Kidney (tissue), 22 donors: ENCODE measurements at places on chromosomes 1 and 21. TPM values are rescaled to one million over a fixed set of nuclear protein-coding genes. Genes with fewer than 3 reads are reported as not detected.

- H3K4me1 ChIP-seq: no peaks in the 10 kb centered on the region
- peaks cover 37% of the 10 kb centered on the region for H3K36me3 ChIP-seq
- DNase-seq: peak; percentile 9
- H3K4me3 ChIP-seq: no peak overlapping the region
- H3K27me3 ChIP-seq: no peaks in the 10 kb centered on the region
These were observed 37.0 kb downstream of the LRIG2 start for GRCh38 chr1:113109908-113110554.

DNA sequence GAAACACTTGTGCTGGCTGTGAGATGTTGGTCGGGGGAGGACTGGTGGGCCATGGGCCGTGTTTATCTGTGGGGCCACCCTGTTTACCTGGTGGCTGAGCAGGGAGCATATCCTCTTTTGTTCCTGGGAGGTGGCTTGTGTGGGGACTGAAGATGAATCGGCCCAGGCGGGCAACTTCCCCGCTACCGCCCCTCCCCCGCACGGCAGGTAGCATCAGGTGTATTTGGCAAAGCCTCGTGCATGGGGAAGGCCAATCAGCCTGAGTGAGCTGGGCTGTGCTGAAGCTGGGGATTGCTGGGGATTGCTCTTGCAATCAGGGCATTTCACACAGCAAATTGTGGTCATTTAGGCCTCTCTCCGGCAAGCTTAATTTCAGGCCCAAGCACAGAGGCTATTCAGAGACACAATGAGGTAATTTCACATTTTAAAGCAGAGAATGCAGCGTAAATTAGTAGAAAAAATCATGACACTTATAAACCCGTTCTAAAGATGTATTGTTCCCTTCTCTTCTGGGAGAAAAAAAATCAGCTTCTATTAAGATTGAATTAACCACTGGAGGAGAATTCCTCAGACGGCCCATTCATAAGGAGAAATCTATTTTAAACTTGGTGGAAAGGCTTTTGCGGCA, 197.7 kb upstream of the POU3F1 start:
- no peak overlapping the region for H3K27ac ChIP-seq
- H3K36me3 ChIP-seq: no peaks in the 10 kb centered on the region
- peaks cover 5% of the 10 kb centered on the region for H3K27me3 ChIP-seq
- no peak for DNase-seq
- no peak overlapping the region for H3K4me3 ChIP-seq
- H3K4me1 ChIP-seq: no peaks in the 10 kb centered on the region

DNA sequence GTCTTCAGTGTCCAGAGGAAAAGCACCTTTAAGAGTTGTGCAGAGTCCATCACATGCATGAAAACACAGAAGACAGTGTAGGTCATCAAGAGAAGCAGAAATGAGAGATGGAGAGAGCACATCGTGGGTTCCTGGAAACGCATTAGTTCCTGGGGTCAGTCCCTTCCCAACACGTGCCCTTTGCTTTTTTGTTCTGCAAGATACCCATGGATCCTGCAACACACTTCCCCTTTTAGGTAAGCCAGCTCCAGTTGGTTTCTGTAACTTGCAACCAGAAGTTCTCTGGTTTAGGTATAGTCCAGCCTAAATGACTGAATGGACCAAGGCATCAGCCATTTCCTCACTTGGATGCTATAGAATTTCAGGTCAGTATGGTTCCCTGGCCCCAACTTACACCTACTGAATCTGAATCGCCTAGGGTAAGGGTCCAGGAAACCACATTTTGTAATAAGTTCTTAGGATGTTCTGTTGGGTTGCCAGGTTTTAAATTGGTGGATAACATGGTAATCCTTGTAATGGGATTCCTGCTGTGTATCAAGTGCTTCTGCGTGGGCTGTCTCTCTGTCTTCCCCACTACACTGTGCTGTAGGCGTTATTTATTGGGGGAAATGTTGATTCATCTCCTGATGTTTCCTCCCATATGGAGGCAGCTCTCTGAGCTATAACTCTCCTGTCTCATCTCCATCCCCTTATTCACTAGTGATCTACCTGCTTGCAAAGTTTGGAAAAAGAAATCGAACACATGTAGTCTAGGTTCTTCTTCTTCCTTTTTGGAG, 230.6 kb downstream of the TNR start:
- no peaks in the 10 kb centered on the region for H3K27me3 ChIP-seq
- DNase-seq: no peak
- no peak overlapping the region for H3K27ac ChIP-seq
- H3K4me1 ChIP-seq: peaks cover 10% of the 10 kb centered on the region
- no peaks in the 10 kb centered on the region for H3K36me3 ChIP-seq
- no peak overlapping the region for H3K4me3 ChIP-seq

- H3K36me3 ChIP-seq: no peaks in the 10 kb centered on the region
- H3K4me1 ChIP-seq: no peaks in the 10 kb centered on the region
- H3K27me3 ChIP-seq: no peaks in the 10 kb centered on the region
- no peak overlapping the region for H3K27ac ChIP-seq
These were observed 86.2 kb downstream of the CLIC6 start for GRCh38 chr21:34754690-34755647.

- DNase-seq: no peak
- H3K27ac ChIP-seq: no peak overlapping the region
- no peaks in the 10 kb centered on the region for H3K4me1 ChIP-seq
- no peak overlapping the region for H3K4me3 ChIP-seq
- no peaks in the 10 kb centered on the region for H3K27me3 ChIP-seq
These were observed 12.3 kb downstream of the SHISAL2A start for GRCh38 chr1:52645261-52645660.

Gene LCE1D
- not detected for total RNA-seq
